Heart left ventricle (tissue), 16 donors: ENCODE measurements at places on chromosomes 2 and 18. TPM values are rescaled to one million over a fixed set of nuclear protein-coding genes. Genes with fewer than 3 reads are reported as not detected.

Gene CSRNP3
- 1.6 TPM for polyA plus RNA-seq

Gene NEUROD1
- not detected for polyA plus RNA-seq

Gene SGPP2
- polyA plus RNA-seq, result 1.6 TPM

Gene CAPN13
- not detected for polyA plus RNA-seq

Gene ING5
- 18.0 TPM for polyA plus RNA-seq

Gene RPL31
- 3,831 TPM for polyA plus RNA-seq

Gene CNTNAP5
- not detected for polyA plus RNA-seq
